ENCODE measurements at places on chromosomes 7 and 10. TPM values are rescaled to one million over a fixed set of nuclear protein-coding genes. Genes with fewer than 3 reads are reported as not detected.

The MYOF gene
- total RNA-seq = 316 TPM

The DYNC1I1 gene
- 3.5 TPM for total RNA-seq

The SPDYE16 gene
- 0.06 TPM for total RNA-seq

The IGFBP3 gene
- 970 TPM for total RNA-seq

The SPDYE8 gene
- total RNA-seq = not detected

The COBL gene
- not detected for total RNA-seq

The GJD4 gene
- not detected for total RNA-seq

The CCDC7 gene
- total RNA-seq = 12.4 TPM

The GSTO2 gene
- 3.4 TPM for total RNA-seq

The OGDHL gene
- total RNA-seq = 0.26 TPM

The WEE2 gene
- total RNA-seq = not detected

Data from aortic smooth muscle cell (primary cell).